ENCODE measurements at places on chromosomes 7 and 10. TPM values are rescaled to one million over a fixed set of nuclear protein-coding genes. Genes with fewer than 3 reads are reported as not detected.

The TMEM273 gene
- total RNA-seq, result 26.7 TPM

The INHBA gene
- total RNA-seq, result 0.20 TPM

The TAS2R39 gene
- not detected for total RNA-seq

The AKR1C2 gene
- 2.1 TPM for total RNA-seq

The TCERG1L gene
- 0.30 TPM for total RNA-seq

The TSPAN15 gene
- total RNA-seq, result 23.8 TPM

The SYPL1 gene
- total RNA-seq, result 72.8 TPM

The FOXI2 gene
- 1.7 TPM for total RNA-seq

The CPA2 gene
- total RNA-seq, result 0.84 TPM

The LOXL4 gene
- 3.9 TPM for total RNA-seq

The GRID1 gene
- 0.11 TPM for total RNA-seq

The CCDC71L gene
- total RNA-seq, result 49.8 TPM

The FGF8 gene
- not detected for total RNA-seq

The TFR2 gene
- 6.6 TPM for total RNA-seq

The NPC1L1 gene
- total RNA-seq, result not detected

The ZNF239 gene
- total RNA-seq, result 4.4 TPM

The CD36 gene
- 1,075 TPM for total RNA-seq

The POLR2J2 gene
- total RNA-seq, result 21.1 TPM

The SLC29A4 gene
- total RNA-seq, result 2.2 TPM

The FEZF1 gene
- not detected for total RNA-seq

The NXPH1 gene
- total RNA-seq, result not detected

The FAM237B gene
- not detected for total RNA-seq

The DRGX gene
- not detected for total RNA-seq

The ASAH2 gene
- 1.2 TPM for total RNA-seq

The MNX1 gene
- not detected for total RNA-seq

The TMEM196 gene
- not detected for total RNA-seq

The LIPN gene
- total RNA-seq, result 3.6 TPM

The HPSE2 gene
- total RNA-seq, result not detected

The TDRD1 gene
- 3.9 TPM for total RNA-seq

The UCMA gene
- not detected for total RNA-seq

The PPP3CB gene
- 37.2 TPM for total RNA-seq

The KCP gene
- total RNA-seq, result 0.84 TPM

The GBX1 gene
- not detected for total RNA-seq

The PON1 gene
- total RNA-seq, result not detected

The FERD3L gene
- total RNA-seq, result not detected

The FAM20C gene
- 8.9 TPM for total RNA-seq

The ITPRIP gene
- total RNA-seq, result 36.4 TPM

The GPR141 gene
- total RNA-seq, result 27.4 TPM

The KIAA1217 gene
- total RNA-seq, result 38.7 TPM

The MTG1 gene
- total RNA-seq, result 53.2 TPM

The EGFR gene
- 27.1 TPM for total RNA-seq

The NUTM2E gene
- total RNA-seq, result not detected

The AOC1 gene
- total RNA-seq, result 2.5 TPM

The SPDYE16 gene
- total RNA-seq, result 0.82 TPM

The DLX5 gene
- total RNA-seq, result not detected
